EH (cell line): ENCODE measurements at places on chromosomes 16 and 17.

- no peak for DNase-seq
These were observed 8.6 kb downstream of the ABCA3 start for GRCh38 chr16:2331931-2332267.

DNA sequence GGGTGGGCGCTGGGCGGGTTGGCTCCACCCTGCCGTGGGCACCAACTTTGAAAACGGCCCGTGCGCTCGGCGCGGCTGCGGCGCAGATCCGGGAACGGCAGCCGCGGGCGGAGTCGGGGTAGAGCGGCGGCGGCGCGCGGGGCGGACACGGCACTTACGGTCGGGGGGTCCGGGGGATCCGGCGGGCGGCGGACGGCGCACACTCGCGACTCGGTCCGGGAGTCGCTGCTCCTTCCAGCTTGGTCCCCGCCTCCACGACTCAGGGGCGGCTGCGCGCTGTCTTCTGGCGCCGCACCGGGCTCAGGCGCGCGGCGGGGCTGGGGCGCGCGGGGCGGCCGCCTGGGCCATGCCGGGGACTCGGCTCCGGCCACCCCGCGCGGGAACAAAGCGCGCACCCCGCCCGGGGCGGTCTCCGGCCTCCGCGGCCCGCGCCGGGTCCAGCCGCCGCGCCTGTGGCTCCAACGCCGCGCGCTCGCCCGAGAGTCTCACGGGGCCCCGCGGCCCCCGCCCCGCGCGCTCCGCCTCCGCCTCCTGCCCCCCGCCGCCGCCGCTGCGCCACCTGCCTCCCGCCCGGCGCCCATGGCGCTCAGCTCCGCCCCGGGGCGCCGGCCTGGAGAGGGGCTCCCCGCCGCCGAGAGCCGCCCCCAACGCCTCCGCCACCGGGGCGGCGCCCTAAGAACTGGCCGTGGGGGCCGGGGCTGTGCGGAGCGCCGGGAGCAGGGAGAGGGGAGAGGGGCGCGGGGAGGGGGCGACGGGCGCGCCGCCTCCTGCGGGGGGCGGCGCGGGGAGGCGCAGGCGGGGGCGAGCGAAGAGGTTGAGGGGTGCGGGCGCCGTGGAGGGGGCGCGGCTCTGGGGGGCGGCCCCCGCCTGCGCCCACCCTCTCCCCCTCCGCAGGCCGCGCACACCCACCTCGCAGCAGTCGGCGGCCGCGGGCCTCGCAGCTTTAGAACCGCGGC lies 35.9 kb downstream of the CBFA2T3 start:
- DNase-seq: no peak

DNA sequence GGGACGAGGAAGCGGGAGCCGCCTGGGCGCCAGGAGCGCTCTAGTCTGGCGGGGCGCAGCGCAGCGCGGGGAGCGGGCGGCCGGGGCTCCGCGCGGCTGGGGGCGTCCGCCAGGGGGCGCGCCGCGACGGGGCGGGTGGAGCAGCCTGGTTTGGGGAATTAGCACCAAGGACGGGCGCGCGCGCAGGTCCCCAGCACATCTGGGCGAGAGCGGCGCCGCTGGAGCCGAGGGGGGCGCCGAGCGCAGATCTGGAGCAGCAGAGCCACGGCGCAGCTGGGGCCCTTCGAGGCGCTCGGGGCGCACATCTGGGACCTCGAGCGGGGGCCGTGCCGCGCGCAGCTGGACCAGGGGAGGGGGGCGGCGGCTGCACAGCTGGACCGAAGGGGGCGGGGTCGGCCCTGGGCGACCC lies at the start of gene NXPH3:
Gene NXPH3 (plus strand): TSS at position 193 of the 409 bp plus-strand sequence. CDS start 349 bp downstream, outside the sequence.
- peak; percentile 68 for DNase-seq

GRCh38 chr16:82070656-82071369 lies 35.8 kb downstream of the HSD17B2 start:
- DNase-seq: peak; percentile 73

DNA sequence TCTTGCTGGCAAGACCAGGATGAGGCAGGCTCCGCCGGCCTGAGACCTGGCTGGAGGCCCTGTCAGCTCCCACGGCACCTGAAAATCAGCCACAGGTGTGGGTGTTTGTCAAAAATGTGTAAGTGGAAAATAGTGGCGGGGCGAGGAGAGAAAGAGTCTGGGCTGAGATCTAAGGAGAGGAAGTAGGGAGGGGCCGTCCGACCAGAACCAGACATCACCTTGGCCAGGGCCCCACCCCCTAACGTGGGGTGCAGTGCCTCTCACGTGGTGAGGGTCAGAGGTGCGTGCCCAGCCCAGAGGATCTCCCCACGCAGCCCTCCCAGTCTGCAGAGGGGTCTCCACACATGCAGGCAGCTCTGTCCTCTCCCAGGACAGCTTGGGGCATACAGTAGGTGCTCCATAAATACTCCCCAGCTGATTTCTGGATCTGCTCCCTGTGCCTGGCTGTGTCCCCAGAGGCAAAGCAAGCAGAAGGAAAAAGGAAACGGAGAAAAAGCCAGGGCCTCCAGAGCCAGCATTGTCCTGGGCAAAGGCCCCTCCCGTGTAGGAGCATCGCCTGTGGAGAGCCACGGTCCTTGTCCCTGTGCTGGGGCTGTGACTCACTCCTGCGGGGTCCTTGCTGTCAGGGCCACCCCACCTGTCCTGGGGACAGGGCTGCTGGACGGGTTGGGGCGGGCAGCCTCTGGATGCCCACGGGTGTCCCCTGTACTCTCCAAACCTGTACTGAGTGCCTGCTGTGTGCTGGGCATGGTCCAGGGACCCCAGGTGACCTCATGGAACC lies 16.7 kb downstream of the ZFPM1 start:
- DNase-seq: no peak

GRCh38 chr17:44708401-44709263 lies at the start of gene DBF4B:
DBF4B (plus strand) TSS chr17:44708665; CDS start chr17:44708821, 156 bp downstream.
- peak; percentile 92 for DNase-seq

- peak; percentile 98 for DNase-seq
These were observed 283.1 kb downstream of the SEC14L1 start for GRCh38 chr17:77423589-77424451.

DNA sequence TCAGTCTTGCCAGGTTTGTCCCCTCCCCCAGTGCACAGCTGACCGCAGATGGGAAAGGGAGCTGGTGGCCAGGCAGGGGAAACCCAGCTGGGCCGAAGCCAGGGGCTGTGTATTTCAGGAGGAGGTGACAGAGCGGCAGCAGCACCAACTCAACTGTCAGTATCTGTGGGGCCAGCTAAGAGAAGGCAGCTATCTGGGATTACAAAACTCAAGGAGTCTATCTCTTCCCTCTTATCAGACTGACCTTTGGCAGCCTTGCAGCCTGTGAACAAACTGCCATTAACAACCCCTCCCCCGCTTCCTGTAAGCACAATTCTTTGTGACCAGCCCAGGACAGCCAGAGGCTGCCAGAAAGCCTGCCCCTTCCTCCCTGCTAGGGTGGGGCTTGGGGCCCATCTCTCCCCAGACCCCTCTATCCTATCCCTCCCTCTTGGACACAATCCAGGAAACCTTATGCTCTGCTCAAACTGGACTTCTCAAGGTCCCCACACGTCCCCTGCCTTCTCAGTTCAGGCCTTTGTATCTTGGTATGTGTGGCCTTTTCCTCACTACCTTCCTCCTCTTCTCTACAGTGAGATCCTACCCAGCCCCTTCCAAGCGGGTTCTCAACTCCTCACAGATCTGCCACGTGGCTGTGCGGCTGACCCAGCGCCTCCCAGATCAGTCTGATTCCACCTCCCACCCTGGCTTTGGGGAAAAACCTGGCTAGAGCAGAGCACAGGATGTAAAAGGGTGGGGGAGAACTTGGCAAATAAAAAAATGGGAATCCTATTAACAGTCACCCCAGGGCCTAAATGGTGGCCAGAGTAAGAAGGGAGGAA lies 10.5 kb downstream of the ST3GAL2 start:
- peak; percentile 97 for DNase-seq

- DNase-seq: peak; percentile 36
These were observed 4.2 kb upstream of the CRK start for GRCh38 chr17:1460233-1460632.

GRCh38 chr16:27722207-27722606 lies 172.3 kb downstream of the KATNIP start:
- DNase-seq: no peak

GRCh38 chr16:58011652-58012051 lies 10.4 kb downstream of the USB1 start:
- DNase-seq: peak; percentile 93

DNA sequence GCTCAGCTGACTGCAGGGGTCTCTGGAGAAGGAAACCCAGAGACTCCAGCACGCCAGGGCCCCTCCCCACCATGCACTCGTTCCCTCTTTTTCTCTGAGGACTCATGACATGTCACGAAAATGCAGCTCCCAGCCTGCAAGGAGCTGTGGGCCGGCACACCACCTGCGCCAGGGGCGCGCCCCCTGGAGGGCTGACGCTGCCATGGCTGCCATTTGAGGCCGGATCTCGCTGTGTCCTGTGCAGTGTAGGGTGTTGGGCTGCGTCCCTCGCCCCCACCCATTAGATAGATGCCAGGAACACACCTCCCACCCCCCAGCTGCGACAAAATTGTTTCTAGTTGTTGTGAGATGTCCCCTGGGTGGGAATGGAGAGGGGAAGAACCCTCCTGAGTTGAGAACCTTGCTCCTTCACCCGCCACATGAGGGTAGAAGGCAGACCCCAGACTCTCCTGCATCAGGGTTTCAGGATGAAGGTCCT lies 8.2 kb downstream of the SYNGR2 start:
- DNase-seq: peak; percentile 45

DNA sequence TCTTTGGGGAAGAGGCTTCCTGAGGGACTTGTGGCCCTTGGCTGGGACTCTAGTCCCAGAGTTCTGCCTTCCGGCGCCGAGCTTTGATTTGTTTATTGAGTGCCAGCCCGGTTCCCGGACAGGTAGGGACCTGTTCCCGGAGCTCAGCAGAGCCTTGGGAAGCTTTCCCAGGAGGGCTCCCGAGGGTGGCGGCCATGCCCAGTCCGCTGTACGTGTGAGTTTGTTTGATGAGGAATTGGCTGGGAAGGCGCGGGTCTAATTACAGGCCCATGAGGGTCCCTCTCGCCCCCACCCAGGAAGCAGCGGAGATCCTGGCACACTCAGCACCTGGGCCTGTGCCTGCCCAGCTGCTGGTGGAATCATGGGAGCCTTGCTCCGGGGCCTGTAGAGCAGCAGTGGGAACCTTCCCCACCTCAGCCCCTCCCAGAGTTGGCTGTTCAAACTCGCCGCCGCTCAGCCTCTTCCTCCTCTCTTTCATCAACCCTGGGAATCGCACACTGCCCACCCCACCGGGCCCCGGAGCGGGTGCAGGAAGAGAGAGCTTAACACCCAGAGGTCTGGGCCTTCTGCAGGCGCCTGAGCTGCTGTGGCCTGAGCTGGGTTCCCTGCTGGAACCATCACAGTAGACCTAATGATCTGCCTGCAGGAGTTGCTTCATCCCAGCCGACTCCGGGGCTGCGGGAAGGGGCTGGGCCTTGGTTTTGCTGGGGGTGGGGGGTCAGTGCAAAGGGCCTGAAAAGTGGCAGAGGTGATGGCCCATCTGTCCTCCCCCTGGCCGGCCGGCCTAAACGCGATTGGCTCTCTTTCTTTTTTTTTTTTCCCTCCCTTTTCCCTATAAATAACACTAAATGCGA lies 313.7 kb downstream of the SEC14L1 start:
- DNase-seq: no peak

DNA sequence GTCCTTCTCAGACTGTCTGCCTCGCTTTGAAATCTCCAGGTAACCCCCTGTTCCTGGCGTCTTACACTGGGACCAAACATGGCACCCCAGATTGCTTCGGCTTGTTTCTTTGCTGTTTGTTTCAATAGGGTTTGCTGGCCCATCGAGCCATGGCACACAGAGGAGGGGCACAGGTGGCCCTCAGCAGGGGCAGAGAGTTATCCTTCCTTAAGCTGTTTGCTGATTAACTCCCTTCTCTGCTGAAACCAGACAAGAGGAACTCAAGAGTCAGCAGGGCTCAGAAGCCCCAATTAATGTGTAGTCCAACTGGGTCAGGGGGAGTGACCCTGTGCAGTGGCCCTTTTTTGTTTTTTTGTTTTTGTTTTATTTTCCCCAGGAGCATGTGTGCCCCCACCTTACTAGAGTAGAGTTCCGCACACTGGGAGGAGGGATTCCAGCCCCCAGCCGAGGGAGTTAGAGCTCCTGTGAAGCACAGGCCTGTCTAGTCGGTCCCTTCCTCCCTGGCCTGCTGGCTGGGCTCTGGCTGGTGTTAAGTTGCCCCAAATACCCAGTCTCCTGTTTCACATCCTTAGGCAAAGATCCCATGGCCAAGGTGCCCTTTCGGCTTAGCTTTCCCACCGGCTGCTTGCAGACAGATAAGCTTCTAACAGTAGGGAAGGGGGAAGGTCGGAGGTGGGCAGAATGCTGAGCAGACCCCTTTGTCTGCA lies 39.3 kb downstream of the YPEL2 start:
- DNase-seq: no peak

DNA sequence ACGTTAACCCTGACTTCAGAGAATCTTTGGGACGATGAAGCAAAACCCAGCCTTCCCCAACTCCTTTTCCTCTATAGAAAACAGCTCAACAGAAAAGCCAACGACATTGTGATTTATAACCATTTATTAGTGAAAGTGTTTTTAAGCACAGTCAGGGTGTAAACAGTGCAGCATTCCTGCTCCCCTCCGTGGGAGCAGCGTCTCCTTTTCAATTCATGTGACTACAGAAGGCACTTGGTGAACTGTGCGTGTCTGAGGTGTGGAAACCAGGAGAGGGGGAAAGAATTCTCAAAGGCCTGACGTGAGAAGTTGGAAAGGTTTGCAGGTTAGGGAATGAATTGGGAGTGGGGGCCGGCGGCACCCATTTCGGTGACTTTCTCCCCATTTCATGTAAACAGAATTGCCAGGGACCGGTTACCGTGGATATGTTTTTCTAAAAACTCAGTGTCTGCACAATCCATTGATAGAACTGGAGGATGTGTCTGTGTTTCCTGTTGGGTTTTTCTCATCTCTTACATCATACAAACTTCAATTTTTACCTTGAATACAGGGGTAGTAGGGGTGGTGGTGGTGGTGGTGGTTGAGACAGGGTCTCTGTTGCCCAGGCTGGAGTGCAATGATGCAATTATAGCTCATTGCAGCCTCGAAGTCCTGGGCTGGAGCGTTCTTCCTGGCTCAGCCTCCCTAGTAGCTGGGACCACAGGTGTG lies 53.1 kb downstream of the NDE1 start:
- DNase-seq: no peak

GRCh38 chr16:85733155-85733838 lies 17.6 kb downstream of the C16orf74 start:
- peak; percentile 52 for DNase-seq

DNA sequence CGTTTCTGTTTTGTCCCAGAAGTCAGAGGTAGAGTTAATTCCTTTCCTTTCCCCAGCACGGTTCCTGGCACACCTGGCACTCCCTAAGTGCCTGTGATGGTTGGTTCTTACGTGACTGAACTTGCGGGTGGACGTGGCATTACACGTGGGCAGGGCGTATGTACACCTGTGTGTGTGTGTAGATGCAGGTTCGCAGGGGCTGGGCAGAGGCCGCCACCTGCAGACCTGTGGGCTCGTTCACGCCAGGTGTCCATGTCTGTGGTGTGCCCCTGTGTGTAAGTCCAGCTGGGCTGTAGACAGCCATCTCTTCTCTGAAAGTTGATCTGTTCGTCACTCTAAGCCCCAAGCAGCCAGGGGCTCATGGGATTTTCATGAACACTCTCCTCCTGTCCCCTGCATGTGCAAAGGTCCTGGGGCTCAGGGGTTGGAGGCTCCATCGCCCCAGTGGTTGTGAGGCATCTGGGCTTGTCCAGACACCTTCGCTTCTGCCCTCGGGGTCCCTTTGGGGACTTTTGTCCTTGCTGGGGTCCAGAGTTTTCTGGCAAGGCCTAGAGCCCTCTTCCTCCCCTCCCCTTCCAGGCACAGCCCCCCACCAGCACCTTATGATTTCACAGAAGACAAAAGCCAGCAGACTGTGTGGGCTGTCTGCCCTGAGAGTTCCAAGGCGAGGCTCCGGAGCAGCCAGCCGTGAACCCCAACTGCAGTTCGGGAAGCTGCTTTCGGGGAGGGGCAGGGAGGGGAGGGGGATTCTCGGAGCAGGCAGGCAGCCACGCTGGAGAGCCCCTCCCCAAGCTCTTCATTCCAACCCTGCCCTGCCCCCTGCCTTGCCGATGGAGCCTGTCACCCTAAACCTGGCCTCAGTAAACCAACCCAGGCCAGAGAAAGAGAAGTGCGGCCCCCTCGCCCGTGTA lies 5.4 kb upstream of the FSCN2 start:
- DNase-seq: no peak
